ENCODE measurements at places on chromosomes 1 and 21.
A peak's percentile ranks its signal among the peaks of the same experiment; 100 is the strongest.

DNA sequence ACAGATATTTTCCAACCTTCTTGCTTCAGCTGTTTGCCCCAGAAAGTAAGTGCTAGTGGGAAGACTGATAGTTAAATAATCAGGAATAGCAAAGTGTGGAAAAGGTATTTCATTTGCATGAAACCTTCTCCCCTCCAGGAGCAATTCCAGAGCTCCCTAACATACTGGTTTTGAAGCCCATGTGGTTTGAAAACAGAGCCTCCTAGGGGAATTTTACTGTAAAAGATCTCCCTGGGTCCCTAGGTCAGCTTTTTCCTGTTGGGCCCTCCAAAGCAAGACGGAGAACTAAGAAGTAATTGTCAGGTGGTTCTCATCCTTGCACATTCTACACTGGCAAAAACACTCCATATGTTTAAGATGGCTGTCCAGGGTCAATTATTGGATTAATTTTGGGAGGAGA is 218.7 kb upstream of the FOXD3 start:
- DNase-seq = no peak

DNA sequence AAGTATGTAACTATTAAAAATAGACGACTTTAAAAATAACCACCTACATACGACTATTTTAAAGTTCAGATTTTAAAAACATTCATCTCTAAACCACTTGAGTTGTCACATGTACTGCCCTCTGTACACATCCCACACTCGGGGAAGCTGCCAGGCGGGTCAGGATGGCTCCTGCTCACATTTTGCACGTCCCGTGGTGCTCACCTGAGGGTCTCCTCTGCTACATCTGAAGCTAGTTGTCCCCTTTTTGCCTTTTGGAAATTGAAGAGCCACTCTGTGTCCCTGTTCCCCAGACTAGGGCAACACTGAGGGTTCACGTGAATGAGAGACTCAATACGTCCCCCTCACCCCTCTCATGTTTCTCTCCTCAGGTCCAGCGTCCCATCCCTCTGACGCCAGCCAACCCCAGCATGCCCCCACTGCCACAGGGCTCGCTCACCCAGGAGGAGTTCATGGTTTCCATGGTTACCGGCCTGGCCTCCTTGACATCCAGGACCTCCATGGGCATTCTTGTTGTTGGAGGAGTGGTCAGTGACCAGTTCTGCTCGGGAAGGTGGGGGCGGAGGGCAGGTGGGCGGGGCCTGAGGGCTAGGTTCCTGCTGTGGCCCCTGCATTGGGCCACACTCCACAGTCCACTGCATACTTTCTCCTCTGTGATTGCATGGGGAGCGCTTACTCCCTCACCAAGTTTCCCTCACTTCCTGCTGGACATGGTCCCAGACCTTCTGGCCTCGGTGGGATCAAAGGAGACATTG is 13.0 kb upstream of the MIIP start:
- DNase-seq = no peak

DNA sequence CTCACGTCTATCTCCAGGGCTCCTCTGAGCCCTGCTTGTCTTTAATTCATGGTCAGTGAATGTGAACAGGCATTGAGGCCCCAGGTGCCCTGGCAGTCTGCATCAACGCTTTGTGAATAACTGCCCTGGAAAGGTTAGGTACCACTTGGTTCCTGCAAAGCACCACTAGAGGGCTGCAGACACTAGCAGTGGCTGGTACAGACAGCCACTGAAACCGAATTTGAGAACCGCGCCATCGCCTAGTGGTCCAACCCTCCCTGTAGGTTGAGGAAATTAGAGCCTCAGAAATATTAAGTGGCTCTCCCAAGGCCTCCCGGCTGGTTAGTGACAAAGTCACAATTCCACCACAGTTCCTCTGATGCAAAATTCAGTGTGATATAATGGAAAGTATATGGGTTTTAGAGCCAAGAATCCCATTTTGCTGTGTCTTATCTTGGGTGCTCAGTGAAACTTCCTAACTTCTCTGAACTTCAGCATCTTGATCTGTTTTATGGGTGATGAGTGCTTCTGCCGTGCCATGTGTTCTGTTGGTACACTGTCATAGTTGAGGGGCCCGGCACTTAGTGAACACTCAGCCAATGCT is 46.2 kb upstream of the BCL9 start:
- DNase-seq = peak; percentile 31

- peak; percentile 39 for DNase-seq
These were observed 25.6 kb downstream of the S100A10 start for GRCh38 chr1:151968058-151968457.

- no peak for DNase-seq
These were observed 136.7 kb downstream of the MATN1 start for GRCh38 chr1:30586671-30587070.

DNA sequence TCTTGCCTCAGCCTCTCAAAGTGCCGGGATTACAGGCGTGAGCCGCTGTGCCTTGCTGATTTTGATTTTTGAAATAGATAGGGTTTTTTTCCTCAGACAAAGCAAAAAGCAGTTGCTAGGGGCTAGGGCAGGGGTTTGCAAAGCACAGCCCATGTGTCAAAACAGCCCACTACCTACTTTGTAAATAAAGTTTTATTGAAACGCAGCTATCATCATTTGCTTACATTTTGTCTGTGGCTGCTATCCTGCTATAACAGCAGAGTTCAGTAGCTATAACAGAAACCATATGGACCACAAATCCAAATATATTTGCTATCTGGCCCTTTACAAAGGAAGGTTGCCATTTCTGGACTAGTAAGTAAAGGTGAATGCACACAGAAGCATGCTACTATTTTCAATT is 44.8 kb downstream of the NUF2 start:
- no peak for DNase-seq

GRCh38 chr1:200372095-200372884 is 37.5 kb downstream of the ZNF281 start:
- DNase-seq = peak; percentile 31

GRCh38 chr1:178693366-178693765 is 31.7 kb upstream of the RALGPS2 start:
- peak; percentile 25 for DNase-seq

DNA sequence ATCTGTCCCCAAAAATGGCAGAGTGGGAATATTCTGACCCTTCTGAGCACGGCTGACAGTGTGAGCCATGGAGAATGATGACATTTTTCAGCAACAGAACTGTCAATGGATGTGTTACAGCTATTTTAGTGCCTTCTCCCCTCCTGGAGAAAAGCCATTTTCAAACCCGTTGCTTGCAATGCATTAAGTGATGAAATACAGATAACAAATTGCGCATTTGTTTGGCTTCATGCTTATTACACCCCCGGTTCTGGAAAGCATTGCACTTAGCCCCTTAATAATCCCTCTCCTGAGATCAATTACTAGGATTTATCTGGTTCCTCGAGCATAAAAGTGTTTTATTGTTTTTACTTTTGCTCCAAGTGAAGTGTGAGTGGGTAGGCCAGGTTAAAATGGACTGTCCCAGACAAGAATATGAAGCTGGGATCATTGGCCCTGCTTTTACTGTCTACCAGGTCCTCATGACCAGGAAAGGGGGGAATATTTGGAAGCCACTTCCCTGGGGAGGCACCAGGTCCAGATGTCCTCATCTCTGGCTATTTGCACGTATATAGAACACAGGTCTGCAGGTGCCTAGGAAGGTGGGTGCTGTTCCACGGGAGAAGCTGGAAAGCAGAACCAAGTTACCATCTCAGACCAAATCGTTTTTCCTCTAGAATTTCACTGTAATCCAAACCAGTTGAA is 37.5 kb upstream of the HHAT start:
- DNase-seq = no peak

- no peak for DNase-seq
These were observed 67.2 kb upstream of the FOXD3 start for GRCh38 chr1:63255153-63255552.

DNA sequence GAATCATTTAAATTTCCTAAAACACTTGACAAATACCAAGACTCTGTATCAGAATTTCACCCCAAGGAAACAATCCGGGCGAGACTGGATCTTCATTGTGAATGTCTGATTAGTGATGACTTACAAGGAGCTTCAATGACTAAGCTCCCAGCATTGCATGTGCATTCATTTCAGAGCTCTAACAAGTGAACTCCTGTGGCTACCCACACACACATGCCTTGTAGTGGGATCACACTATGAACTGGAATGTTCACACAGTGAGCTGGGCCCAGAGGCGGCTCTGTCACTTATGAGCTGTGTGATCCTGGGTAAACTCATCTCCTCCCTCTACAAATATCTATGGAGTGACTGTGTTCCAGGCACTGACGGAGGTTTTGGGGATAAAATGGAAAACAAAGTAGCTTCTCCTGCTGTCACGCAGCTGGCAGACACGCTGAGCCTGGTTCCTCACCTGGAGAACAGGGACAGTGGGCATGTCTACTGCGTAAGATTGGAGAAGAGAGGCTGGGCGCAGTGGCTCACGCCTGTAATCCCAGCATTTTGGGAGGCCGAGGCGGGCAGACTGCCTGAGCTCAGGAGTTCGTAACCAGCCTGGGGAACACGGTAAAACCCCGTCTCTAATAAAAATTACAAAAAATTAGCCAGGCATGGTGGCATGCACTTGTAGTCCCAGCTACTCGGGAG is 56.9 kb downstream of the CLSTN1 start:
- peak; percentile 99 for DNase-seq

- DNase-seq = no peak
These were observed 92.7 kb downstream of the PLD5 start for GRCh38 chr1:242431786-242432185.

GRCh38 chr1:88875595-88875994 is 15.8 kb downstream of the GTF2B start:
- DNase-seq = no peak

DNA sequence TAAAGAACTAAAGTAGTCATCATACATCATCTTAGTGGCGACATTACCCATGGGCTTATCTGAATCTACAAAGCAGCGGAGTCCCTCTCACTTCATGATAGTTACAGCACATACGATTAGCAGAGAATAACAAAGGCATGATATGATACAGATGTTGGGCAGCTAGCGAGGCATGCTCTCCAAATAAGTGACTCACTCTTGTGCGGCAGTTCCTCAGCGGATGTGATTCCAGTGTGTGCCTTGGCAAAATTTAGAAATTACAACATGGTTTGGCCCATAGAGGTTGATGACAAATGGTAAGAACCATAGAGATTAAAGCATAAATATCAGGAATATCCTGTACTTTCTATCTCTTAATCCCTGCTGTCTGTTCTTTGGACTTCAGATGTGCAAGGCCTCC is 48.1 kb upstream of the PAXBP1 start:
- DNase-seq = no peak

GRCh38 chr1:2865571-2866421 is 64.3 kb upstream of the TTC34 start:
- no peak for DNase-seq

DNA sequence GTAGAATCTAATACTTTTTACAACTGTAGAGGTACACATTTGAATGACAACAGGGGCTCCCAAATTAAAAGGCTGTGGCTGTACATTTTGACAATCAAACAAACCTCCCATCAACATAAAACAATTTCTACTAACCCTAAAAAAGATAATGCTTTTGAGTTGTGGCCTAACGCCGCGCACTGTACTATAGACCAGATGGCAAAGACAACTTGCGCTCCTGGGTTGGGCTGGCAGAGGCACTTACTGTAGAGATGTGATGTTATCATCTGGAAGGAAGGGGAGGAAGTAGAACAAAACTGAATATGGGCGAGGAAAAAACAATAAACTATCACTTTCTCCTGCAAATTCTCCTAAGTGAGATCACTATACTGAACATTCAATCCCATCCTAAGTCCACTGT is 26.1 kb downstream of the SPRTN start:
- DNase-seq = no peak

DNA sequence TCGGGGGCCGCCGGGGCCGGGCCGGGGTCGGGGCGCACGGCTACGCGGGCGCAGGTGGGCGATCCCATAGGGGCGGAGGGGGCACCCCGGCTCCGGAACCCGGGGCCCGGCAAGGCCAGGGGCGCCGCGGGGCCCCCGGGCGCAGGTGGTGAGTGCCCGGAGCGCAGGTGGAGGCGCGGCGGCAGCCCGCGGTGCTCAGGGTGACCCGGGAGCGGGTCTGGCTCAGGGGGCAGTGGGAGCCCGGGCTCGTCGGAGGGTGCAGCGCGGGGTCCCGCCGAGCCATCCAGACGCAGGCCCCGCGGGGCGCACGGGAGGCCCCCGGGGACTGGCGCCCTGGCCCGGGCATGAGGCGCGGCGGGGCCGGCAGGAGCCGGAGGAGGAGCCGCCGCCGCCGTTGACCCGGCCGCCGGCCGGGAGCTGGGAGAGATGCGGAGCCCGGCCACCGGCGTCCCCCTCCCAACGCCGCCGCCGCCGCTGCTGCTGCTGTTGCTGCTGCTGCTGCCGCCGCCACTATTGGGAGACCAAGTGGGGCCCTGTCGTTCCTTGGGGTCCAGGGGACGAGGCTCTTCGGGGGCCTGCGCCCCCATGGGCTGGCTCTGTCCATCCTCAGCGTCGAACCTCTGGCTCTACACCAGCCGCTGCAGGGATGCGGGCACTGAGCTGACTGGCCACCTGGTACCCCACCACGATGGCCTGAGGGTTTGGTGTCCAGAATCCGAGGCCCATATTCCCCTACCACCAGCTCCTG is 489 bp downstream of the CELSR2 start:
- no peak for DNase-seq

- no peak for DNase-seq
These were observed 152.7 kb upstream of the CHRM3 start for GRCh38 chr1:239233626-239234025.

Measured in NCI-H226 (cell line).